Ureter (tissue), 1 donor: ENCODE measurements at places on chromosomes 3 and 15.
A peak's percentile ranks its signal among the peaks of the same experiment; 100 is the strongest.

GRCh38 chr3:143135150-143135549 lies 15.6 kb downstream of the CHST2 start:
- no peak for DNase-seq

- no peak for DNase-seq
These were observed 72.9 kb upstream of the NDN start for GRCh38 chr15:23760024-23760423.

DNA sequence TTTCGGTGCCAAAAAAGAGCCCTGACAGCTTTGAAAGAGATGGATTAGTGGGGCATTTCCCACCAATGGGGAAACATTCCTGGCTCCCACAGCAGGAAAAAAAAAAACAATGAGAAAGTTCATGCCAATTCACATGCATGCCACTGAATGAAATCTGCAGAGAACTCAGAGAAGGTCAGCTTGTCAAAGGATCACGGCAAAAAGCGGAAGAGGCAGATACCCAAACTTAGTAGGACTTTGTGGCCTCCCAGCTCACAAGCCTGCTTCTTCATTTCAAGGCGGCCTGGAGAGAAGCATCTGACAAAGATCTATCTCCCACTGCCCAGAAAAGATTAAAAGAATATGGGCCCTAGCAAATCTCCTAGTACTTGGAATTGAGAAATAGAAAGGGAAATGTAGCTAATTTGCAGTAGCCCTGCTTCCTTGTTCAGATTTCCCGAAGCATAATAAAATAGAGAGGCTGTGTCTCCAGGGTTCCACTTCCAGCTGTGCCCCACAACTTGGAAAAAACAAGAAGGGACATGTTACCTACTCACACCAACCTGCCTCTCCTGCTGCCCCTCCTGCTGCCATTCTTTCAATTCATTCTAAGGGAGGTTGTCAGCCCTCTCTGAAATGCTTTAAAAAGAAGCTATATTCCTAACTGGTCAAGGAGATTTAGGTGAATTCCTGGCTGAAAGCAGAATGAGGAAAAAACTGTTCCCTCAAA lies 170.4 kb downstream of the FHIT start:
- DNase-seq = no peak

GRCh38 chr15:39860200-39860599 lies 59.9 kb downstream of the GPR176 start:
- DNase-seq = no peak

DNA sequence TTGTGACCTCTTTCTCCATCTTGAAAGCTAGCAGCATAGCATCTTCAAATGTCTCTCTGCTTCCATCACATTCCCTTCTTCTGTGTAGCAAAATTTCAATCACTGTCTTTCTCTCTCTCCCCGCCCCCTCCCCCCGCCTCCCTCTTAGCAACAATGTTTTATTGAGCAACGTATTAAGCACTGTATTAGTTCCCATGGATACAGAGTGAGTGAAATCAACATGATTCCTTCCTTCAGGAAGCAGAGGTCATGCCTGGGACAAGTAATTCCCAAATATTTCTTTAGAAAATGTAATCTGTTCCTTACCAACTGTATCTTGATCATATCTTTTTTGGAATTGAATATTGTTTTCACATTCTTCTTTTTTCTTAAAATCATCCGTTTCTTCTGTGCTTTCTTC lies 373.7 kb upstream of the NECTIN3 start:
- DNase-seq = no peak

GRCh38 chr3:14290631-14291385 lies 111.6 kb upstream of the SLC6A6 start:
- no peak for DNase-seq

GRCh38 chr15:45387380-45388007 lies 9.2 kb upstream of the GATM start:
- no peak for DNase-seq

- no peak for DNase-seq
These were observed 8.3 kb downstream of the ANXA2 start for GRCh38 chr15:60389261-60390077.

GRCh38 chr3:31790193-31791089 lies 190.6 kb downstream of the OSBPL10 start:
- no peak for DNase-seq

GRCh38 chr3:64046592-64046991 lies 23.3 kb upstream of the PSMD6 start:
- no peak for DNase-seq

DNA sequence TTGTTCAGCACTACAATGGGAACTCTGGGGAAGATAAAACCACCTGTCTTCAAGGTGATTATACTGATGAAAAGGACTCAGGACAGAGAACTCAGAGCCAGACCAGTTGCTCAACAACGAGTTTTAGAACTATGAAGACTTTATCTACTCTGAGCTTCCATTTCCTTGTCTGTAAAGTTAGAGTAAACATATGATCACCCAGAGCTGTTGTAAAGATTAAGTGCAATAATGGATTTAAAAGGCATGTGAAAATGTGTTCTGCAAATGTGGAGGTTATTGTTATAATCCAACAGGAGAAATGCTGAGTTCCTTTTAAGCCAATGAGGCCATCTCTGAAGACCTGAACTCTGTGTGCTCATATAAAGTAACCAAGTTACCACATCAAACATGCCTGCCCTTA lies 139.7 kb upstream of the CMC1 start:
- DNase-seq = no peak

DNA sequence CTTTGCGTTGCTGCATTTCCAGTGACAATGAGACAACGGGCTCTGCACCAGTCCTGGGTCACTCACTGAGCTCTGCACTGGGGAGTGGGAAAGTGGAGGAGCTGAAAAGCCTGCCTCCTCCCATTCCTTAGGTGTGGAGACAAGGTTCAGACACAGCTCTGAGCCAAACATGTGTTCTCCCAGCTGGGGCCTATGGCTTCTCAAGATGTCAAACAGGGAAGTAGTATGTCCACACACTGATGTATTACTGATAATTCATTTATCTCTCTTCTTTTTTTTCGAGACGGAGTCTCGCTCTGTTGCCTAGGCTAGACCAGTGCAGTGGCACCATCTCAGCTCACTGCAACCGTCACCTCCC lies 90.2 kb upstream of the SLC4A7 start:
- DNase-seq = no peak

- DNase-seq = no peak
These were observed 1024.8 kb downstream of the TBL1XR1 start for GRCh38 chr3:176172492-176172891.

- no peak for DNase-seq
These were observed 169.0 kb downstream of the TBC1D5 start for GRCh38 chr3:17573396-17573795.

GRCh38 chr15:31340592-31340991 lies 14.0 kb downstream of the KLF13 start:
- DNase-seq = no peak

DNA sequence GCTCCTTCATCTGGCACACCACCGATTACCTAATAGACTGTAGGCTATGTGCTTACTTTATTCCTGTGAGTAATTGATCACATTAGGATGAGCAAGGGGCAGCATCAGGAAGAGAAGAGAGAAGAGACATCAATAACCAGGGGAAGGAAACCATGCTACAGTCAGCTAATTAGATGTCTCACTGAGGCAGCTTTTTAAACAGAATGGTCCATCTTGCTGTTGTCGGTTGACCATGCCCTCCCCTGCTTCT lies 278.4 kb downstream of the RPLP1 start:
- no peak for DNase-seq

DNA sequence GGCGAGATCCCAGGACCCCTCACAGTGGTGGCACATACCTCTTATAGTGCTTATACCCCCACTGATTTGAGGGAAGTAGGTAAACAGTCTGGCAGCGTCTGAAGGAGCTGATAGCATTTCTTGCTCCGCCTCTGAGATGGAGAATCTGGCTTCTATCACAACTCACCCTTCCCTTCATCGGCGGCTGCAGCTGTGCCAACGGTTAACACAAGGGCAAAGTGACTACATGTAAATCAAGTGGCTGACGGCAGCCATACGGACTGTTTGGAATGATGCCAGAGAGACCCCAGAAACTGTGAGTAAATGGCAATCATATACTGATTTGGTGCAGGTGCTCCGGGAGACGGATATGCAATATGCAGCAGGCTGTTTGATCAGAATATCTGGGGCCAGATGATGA lies 66.8 kb upstream of the UNC13C start:
- no peak for DNase-seq

DNA sequence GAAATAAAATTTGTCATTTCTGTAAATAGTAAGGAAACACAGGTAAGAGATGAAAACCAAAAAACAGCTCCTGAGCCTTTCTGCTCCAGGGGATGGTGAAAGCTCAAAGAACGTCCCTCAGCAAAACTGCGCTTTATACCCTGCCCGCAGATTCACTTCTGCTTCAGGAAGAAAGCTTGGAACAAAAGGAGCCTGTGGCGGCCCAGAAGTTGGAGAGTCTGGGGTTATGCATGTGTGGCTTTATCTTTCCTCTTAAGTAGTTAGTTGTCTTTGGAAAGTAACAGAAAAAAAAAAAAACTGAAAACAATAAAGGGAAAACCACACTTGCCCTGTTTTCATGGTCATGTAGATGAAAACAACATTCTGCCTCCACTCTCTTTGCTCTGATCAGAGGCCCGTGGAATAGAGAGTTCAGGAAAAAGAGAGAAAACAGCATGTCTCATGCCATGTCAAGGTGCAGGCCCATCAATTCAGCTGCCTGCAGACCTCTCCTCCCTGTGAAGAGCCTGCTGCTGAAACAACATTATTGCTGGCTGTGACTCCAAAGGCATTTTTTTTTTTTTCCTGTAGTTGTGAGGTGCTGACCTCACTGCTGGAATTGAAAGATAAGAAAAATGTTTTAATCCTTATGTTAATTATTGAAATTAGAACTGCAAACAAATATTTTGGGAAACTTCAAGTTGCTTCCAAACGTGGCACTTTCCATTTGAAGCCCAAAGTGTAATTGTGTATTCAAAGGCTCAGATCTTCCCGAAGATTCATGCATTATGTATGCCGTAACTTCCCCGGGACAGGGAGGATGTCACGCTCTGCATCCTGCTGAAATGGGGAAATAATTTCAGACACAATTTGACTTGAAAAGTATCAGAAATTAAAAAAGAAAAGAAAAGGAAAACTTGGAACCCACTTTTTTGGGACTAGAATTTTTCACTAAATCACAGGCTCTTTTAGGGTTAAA lies 108.4 kb upstream of the ZNF385D start:
- no peak for DNase-seq

GRCh38 chr3:195200010-195200822 lies 70.7 kb downstream of the XXYLT1 start:
- DNase-seq = peak; percentile 29

- DNase-seq = no peak
These were observed 3.0 kb downstream of the TSC22D2 start for GRCh38 chr3:150411106-150411460.

- DNase-seq = no peak
These were observed 137.4 kb downstream of the TBC1D5 start for GRCh38 chr3:17605032-17605431.

- no peak for DNase-seq
These were observed 37.7 kb downstream of the SCN11A start for GRCh38 chr3:39013921-39014509.

- DNase-seq = no peak
These were observed 104.8 kb upstream of the WNT5A start for GRCh38 chr3:55591888-55592287.

GRCh38 chr3:36444909-36445308 lies 64.6 kb downstream of the STAC start:
- DNase-seq = no peak

- DNase-seq = no peak
These were observed 103.7 kb upstream of the TLE3 start for GRCh38 chr15:70201425-70201775.

- DNase-seq = no peak
These were observed 321.0 kb upstream of the C2CD4B start for GRCh38 chr15:62486041-62486440.
